ENCODE measurements at places on chromosomes 6 and 20. TPM values are rescaled to one million over a fixed set of nuclear protein-coding genes. Genes with fewer than 3 reads are reported as not detected.

ACOT13 gene
- total RNA-seq: 22.1 TPM

CDS2 gene
- total RNA-seq: 130 TPM

RBL1 gene
- total RNA-seq: 5.7 TPM

DNA sequence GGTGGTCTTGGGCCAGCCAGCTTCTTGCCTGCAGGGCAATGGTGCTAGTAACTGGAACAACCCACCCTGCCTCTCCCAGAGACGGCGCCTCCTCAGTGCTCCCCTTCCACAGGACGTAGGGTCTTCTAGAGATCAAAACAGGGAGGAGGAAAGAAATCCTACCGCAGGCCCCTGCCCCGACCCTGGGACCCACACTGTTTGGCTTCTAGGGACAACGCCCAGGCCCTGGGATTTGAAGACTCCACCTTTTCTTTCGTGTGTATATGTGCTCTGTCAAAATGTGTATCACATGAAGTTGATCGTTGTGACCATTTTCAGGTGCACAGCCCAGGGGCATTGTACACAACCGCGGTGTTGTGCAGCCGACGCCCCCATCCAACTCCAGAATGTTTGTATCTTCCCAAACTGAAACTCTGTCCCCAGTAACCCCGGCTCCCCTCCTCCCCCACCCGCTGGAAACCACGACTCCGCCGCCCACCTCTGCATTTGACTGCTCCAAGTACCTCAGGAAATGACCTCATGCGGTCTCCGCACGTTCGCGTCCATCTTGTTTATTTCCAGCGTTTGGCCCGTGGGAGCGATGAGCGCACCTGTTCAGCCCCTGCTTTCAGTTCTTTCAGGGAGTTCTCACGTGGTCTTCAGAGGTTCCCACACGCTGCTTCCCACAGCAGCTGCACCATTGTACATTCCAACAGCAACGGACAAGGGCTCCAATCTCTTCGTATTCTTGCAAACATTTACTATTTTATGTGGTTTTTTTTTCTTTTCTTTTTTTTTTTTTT lies 3.4 kb upstream of the BHLHE23 start:
- DNase-seq: no peak

- DNase-seq: no peak
These were observed 114.9 kb upstream of the DST start for GRCh38 chr6:56757588-56757984.

GRCh38 chr6:43831191-43831590 lies 61.2 kb downstream of the VEGFA start:
- DNase-seq: no peak

DNA sequence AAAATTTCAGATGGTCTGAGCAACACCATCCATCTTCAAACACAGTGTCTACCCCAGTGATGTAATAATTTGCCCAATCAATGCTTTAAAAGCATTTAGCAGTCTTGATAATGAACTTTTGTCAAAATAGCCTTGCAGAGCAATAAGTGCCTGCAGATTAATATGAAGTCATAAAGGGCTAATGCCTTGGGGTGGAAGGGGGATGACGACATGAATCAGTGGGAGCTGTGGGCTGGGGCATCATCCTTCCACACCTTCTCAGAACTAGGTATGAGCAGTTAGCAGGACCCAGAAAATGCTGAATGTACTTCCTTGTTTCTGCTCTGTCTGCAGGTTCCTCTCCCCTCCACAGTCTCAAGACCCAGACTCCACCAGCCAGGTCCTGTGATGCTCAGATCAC lies 166.2 kb upstream of the MAFB start:
- no peak for DNase-seq

DNA sequence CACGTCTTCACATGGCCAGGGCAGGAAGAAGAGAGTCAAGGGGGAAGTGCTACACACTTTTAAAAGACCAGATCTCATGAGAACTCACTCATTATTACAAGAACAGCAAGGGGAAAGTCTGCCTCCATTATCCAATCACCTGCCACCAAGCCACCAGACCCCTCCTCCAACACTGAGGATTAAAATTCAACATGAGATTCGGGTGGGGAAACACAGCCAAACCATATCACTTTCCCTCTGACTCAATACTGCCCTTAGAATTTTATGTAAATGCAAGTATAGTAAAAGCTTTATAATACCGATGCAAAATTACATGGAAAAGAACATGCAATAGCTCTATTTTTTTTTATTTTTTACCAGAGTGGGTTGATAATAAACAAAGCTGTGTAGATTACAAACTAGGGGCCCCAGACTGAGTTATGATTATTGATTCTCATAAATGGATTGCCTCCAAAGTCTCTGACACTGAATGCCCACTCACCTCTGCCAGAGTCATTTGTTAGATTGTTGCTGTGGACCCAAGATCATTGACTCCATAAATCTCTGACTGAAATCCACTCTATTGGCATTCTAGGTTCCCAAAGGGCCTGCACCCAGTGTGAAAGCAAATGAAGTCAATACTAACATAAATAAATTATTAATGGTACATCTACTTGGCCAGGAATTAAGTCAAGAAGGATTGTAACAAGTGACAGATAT lies 184.8 kb upstream of the FUT9 start:
- DNase-seq: no peak

- no peak for DNase-seq
These were observed 4.0 kb downstream of the ID4 start for GRCh38 chr6:19841181-19841580.

DNA sequence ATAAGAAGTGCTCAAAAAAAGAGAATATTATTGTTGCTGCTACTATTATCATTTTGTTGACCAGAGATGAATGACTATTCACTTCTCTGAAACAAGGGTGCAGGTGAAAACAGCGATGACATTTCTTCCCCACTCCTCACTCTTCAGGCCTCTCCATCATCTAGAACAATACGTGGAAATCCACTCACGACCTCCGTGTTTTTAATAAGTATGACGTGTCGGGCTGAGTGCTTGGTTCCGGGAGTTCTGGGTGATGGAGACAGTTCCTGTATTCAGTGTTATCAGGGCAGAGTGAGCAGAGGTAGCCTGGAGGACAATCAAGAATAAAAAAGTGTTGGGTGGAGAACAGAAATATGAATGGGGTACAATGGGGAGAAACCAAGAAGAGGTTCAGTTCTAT lies 130.0 kb upstream of the ZNF217 start:
- no peak for DNase-seq

- no peak for DNase-seq
These were observed 130.9 kb downstream of the CARMIL1 start for GRCh38 chr6:25410102-25410501.

DNA sequence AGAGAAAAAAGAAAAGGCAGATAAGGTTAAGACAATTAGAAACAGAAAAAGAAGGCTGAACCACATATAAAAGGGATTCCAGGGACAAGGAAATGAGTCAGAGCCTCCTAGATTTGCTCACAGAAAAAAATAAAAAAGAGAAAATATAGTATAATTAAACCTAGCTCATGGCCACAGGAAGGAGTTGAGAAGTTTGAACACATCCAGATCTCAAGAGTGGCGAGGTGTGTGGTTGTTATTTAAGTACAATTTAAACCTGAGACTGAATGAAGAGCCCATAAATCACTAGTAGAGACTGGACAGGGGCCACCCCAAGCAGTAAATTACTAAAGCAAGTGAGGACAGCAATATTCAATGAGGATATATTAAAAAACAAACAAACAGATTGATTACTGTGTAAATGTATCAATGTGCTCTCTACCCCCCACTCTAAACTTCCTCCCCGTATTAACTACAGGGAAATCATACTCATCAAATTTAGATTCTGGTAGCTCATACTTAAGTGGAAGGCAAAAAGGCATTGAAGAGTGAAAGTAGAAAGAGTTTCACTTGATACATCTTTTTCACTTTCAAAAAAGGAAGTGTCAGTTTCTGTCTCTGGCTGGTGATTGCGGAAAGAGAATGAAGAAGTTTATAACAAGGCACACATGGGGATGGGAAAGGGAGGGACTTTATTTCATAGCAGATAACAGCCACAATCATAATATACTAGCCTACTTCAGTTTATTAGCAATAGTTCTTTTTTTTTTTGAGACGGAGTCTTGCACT lies 49.3 kb upstream of the SCAF8 start:
- no peak for DNase-seq

DNA sequence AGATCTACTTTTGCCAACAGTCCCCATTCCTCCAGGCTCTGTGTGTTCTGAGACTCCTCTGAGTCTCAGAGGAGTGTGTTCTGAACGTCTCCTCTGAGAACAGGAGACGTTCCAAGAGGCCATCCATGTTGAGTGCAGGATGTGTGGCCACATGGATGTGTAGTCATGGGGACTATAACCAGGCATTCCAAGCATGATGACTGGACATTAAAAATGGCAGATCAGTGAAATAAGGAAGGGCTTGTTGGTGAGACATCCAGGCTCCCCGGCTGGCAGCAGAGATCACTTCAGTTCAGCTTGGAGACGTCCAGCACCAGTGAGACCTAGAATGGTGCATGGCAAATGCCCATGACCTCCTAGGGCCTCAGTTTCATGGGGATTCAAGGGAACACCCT lies 34.3 kb upstream of the POU5F1 start:
- DNase-seq: no peak

DNA sequence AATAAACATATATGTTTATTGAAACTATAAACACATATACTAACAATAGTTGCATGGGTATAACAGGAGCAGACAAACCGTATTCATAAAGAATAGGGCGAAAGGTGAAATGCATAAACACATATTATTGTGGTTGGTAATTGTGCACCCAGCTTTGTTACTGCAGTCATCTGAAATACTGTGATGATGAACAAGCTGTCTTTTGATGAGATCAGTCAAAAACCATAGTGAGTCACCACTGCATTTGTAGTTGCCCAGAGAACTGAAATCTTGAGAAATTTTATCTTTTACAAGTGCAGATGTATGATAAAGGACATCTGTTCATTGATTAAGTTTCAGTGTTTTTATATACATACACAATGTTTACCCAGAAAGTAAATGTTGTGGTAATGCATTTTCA lies 133.7 kb downstream of the MYO6 start:
- no peak for DNase-seq

- no peak for DNase-seq
These were observed 123.3 kb upstream of the DUSP22 start for GRCh38 chr6:168865-169455.
